Stimulated activated CD8-positive, alpha-beta memory T cell treated with anti-CD3 and anti-CD28 coated beads, Interleukin-2, amount 100 ng/mL, for 48 hours (primary cell): ENCODE measurements at places on chromosomes 12 and 14.
A peak's percentile ranks its signal among the peaks of the same experiment; 100 is the strongest.

- no peak for DNase-seq
Measured at GRCh38 chr14:55874785-55875184, 243.4 kb upstream of the PELI2 start.

GRCh38 chr14:93115821-93116675 lies at the start of gene ITPK1:
Gene ITPK1 (minus strand): TSS chr14:93115925. CDS start chr14:93115163, 762 bp downstream.
- DNase-seq = peak; percentile 31

GRCh38 chr14:90539496-90539775 lies 142.6 kb downstream of the CALM1 start:
- DNase-seq = no peak

GRCh38 chr12:115572440-115572839 lies 705.1 kb downstream of the MED13L start:
- DNase-seq = no peak
